CD4-positive, alpha-beta T cell treated with Interleukin-12 subunit alpha and Interleukin-12 subunit beta, for 1 hour (primary cell): ENCODE measurements at places on chromosomes 3 and 15.

- no peak for DNase-seq
These were observed 86.1 kb downstream of the UNC13C start for GRCh38 chr15:54064365-54064764.

DNA sequence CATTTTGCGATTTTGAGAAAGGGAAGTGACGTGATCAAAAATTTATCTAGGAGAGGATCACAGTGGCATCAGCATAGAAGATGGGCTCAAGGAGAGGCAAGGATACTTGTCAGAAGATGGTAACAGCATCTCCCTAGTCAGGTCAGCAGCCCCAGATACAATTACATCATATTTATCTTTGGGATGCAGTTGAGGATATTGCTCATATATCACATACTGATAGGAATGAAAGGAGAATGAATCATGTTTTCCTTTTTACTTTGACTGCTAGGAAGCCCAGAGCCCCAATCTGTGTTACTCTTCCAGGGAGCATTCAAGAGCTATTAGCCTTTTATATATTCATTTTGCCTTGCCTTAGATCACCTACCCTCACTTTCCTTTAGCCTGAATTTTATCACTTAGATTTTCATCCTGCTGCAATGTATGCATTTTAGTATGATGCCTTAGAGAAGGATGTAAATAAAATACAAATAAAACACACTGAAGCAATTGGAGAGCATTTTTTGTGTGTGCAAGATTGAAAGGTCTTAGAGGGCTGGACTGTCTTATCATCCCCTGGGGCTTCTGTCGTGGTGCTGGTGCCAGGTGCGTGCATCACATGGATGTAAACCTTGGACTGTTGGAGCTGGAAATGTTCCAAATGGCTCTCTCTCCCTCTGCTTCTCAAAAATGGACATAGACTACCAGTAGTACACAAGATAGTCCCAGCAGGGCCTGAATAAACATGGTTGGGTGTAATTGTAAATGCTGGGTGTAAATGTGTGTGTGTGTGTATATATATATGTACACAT is 40.3 kb downstream of the CORO2B start:
- DNase-seq: no peak

DNA sequence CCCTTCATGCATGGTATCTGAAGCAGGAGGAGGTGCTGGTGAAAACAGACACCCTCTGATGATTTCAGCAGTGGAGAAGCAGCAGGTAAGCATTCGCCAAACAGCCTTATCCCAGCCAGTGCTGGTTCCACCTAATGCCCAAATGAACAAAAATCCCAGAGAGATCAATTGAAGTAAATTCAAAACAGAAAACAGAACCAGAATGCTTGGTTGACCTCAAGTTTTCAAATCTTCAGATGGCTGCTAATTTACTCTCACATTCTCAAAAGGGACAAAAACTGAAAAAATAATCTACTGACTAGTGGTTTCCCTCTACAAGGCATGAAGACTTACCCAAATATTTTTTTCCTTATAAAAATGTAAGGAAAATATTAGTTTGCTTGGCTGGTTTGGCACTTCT is 87.0 kb upstream of the MYO5C start:
- no peak for DNase-seq

GRCh38 chr3:132538072-132538471 is 59.0 kb upstream of the ACKR4 start:
- no peak for DNase-seq

- DNase-seq: peak; percentile 75
These were observed 27.6 kb upstream of the ANKDD1A start for GRCh38 chr15:64883997-64884511.

DNA sequence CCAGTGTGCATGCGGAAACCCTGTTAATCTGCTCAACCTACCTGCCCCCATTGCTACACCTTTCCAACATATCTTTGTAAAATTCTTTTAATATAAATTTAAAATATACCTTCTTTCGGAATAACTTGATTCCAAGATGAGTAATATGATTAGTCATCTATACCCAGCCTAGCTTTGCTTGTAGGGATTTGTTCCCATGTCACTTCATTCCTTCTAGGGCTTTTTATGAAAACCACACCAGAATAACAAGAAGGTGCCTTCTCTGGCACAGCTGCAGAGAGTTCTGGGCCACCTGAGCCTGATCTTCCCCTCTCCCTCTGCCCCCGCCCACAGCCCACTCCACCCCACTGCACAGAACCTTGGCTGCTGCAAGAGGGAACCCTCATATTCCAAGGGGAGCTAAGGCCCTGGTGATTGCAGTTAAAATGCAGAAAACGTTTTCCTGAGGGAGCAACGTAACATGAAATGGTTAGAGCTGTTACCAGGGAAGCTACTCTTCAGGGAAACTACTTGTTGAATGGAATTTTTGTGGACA is 38.6 kb upstream of the HACD2 start:
- no peak for DNase-seq

DNA sequence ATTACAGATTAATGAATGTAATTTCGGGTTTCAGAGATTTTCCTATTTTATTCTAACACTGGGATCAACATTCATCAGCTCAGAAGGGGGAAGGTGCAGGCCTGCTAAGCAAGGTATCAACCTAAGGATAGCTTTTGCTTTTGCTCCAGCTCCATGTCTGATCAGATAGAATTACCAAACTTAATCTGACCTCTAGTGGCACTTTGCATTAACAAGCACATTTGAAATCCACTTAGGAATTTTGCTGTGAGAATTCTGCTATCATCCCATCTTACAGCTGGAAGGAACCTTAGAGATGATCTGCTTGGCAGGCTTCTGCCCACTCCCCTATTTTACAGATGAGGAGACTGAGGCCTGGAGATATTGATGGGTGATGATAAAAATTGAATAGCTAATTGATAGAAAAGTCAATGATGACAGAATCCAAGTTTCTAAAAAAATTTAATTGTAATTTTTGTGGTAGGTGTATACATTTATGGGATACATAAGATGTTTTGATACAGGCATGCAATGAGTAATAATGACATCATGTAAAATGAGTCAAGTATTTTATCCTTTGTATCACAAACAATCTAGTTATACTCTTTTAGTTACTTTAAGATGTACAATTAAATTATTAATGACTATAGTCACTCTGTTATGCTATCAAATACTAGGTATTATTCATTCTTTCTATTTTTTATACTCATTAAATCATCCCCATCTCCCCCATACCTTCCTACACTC is 209.2 kb upstream of the ZPLD1 start:
- DNase-seq: peak; percentile 56

DNA sequence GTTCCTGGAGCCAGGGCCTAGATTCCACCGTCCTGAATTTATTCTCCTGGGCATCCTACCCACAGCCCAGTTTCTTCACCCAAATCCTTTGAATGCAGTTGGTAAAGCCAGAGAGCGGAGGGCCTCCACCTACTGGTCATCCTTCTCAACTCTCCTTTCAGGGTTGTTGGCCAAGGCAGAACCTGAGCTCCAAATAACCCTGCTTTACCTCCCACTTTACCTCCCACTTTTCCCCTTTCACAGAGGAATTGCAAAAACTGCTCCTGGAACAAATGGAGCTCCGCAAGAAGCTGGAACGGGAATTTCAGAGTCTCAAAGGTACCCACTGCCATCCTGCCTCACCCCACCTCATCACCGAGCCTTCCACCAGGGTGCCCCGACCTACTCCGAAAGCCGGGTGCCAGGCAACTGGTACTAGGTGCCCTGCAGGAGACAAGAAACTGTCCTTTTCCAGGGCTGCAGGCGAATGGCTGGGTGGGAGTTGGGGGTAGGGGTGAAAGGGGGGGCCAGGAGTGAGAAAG is 6.8 kb downstream of the SKOR1 start:
- DNase-seq: no peak

- no peak for DNase-seq
These were observed 523.2 kb downstream of the OTOL1 start for GRCh38 chr3:162019817-162020216.

GRCh38 chr3:69458803-69459365 is 73.0 kb upstream of the FRMD4B start:
- no peak for DNase-seq

GRCh38 chr3:97970956-97971620 is 1.1 kb downstream of the RIOX2 start:
- no peak for DNase-seq

DNA sequence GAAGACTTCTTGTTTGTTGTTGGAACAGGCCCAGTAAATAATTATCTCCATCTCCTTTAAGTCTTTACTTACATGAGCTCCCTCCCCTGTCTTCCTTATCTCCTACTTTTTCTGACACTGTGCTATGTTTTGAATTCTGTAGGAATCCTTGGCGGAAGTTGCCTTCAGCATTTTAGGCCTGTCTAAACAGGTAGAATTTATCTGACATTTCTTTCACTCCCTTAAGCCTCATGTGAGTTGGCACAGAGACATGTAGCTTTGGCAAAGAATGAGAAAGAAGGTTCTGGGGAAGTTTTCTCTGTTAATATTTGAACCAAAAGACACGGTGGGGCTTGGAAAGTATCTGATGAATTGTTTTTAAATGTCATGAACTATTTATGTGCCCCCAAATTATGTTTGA is 8.1 kb downstream of the MCTP2 start:
- DNase-seq: no peak

GRCh38 chr3:159854500-159855124 is 134.0 kb upstream of the IL12A start:
- DNase-seq: no peak

DNA sequence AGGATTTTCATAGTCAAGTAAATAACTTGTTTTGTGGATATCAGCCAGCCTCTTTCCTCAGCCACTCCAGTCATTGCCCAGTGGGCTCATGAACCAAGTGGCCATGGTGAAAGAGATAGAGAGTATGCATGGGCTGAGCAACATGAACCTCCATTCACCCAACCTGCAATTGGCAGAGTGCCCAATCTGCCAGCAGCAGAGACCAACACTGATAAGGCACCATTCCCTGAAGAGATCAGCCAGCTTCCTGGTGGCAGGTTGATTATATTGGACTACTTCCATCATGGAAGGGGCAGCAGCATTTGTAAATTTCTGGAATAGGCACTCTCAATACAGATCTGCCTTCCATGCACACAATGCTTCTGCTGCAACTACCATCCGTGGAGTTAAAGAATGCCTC is 10.3 kb upstream of the MCF2L2 start:
- DNase-seq: no peak

GRCh38 chr3:161950318-161950868 is 453.8 kb downstream of the OTOL1 start:
- no peak for DNase-seq

DNA sequence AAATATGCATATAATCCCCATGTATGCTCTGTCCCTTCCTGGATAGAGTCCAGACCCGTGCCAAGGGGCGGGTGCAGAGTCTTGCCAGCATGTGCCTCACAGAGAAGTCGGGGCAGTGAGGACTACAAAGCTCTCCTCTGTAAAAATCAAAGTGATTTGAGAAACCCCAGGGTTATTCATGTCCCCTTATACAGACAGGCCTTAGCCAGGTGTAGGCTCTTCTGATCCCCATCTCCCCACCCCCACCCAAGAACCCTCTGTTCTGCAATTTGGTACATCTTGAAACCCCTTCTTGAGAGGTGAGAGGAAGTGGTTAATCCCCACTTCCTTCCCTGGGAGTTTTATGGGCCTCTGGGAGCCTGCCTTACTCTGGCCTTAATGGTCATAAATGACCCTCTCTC is 24.7 kb downstream of the TRIM71 start:
- no peak for DNase-seq

DNA sequence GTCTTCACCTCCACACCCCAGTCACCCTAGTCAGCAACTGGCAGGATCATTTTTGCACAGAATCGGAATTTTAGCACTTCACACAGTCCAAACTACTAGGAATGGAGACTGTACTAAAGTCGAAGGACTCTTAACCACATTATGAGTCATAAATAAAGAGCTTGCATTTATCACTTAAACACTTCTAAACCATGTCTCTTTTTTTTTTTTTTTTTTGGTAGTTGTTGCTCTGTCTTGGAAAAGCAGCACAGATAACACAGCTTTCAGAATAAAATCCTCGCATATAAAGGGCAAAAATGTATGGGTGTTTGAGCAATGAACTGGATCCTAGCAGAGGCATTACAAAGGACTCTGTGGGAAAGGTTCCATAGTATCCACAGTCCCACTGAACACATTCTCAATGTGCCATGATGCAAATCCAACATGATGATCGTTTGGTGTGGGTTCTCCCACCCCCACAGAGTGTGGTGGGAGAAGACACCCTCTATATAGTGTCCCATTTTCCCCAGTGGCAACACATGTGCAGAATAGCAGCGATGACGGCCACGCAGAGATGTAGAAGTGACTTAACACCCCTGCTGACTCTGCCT is 47.1 kb downstream of the FOXP1 start:
- DNase-seq: no peak

DNA sequence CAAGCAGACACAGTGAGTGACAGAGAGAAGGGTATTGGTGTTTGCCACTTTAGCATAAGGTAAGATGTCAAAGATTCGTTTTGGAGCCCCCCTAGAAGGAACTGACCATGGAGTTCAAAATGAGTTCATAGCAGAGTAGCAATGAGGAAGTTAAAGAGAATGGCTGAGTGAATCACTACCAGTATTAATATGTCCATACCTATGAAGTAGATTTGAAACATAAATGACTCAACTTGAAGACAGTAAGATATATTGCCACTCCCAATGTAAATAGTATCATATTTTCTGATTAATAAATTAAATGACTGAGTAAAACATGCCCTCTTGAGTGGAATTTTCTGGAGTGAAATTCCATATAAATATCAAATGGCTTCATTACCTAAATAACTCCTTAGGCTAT is 675.1 kb downstream of the NLGN1 start:
- DNase-seq: no peak

DNA sequence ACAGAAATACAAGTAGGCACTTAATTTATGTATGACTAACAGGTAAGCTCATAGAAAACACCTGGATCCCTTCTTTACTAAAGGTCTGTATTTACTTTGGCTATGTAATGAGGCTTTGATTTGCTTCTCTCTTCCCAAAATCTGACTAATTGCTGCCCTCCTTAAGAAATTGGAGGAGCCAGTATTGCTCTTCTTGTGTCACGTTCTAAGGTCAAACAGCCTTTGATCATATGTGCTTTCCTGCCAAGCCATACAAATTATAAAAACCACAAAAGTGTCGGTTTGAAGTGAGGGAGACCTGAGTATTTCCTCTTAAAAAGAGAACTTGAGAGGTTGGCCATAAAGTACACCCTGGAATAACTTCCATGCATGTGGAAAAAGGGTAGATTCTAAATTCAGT is 112.1 kb upstream of the MB21D2 start:
- no peak for DNase-seq

DNA sequence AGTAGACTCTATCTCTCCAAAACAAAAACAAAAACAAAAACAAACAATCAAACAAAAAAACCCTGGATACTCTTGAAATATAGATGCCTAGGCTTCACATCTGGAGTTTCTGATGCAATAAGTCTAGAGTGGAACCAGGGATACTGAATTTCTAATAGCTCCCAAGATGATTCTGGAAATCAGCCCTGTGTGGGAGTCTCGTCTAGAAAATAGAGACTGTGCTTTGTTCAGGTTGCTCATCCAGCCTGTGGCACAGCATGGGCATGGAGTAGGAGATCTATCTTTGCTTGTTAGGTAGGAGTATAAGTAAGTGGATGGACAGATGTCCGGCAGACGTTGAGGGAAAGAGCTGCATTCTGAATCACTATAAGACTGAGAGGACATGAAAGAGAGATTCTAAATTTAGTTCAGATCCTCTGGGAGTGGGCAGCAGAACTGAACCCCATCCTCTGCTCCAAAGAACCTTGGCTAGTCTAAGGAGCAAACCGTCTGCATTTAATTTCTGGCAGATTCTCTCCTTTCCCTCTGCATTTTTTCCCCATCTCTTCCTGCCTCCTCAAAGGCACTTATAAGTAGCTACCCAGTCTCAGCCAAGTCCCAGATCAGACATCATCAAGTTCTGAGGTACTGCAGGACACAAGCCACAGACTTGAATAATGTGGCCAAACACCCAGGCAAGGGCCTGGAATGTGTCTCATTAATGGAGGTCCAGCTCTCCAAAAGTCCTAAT is 92.6 kb upstream of the STRIT1 start:
- no peak for DNase-seq
